ENCODE measurements at places on chromosomes 5 and 9. TPM values are rescaled to one million over a fixed set of nuclear protein-coding genes. Genes with fewer than 3 reads are reported as not detected.

The PITX1 gene
- polyA plus RNA-seq: not detected

The ESM1 gene
- 6.1 TPM for polyA plus RNA-seq

The LCN2 gene
- 8.2 TPM for polyA plus RNA-seq

The CENPH gene
- polyA plus RNA-seq: 1.5 TPM

The ADAMTS13 gene
- polyA plus RNA-seq: 3.6 TPM

The SLC1A3 gene
- 1.1 TPM for polyA plus RNA-seq

The FCN2 gene
- polyA plus RNA-seq: 2.8 TPM

The RAB14 gene
- polyA plus RNA-seq: 48.0 TPM

The RHOBTB3 gene
- polyA plus RNA-seq: 22.5 TPM

The MEIKIN gene
- not detected for polyA plus RNA-seq

The SLC27A4 gene
- 58.7 TPM for polyA plus RNA-seq

The GADD45G gene
- 48.4 TPM for polyA plus RNA-seq

The SLC6A7 gene
- not detected for polyA plus RNA-seq

The ECSCR gene
- polyA plus RNA-seq: 31.9 TPM

The RICTOR gene
- polyA plus RNA-seq: 3.4 TPM

The RAD17 gene
- polyA plus RNA-seq: 19.7 TPM

The LCN15 gene
- not detected for polyA plus RNA-seq

The C9 gene
- polyA plus RNA-seq: 1.5 TPM

The NTNG2 gene
- 0.54 TPM for polyA plus RNA-seq

The GABRA6 gene
- polyA plus RNA-seq: not detected

The PRUNE2 gene
- 12.6 TPM for polyA plus RNA-seq

The CYSRT1 gene
- 1.3 TPM for polyA plus RNA-seq

The OTP gene
- not detected for polyA plus RNA-seq

The RLN2 gene
- polyA plus RNA-seq: 3.5 TPM

The DBH gene
- 0.39 TPM for polyA plus RNA-seq

The PRSS3 gene
- 2.8 TPM for polyA plus RNA-seq

The TAF11L10 gene
- polyA plus RNA-seq: not detected

The TPPP gene
- polyA plus RNA-seq: 5.8 TPM

The PTGER4 gene
- 8.5 TPM for polyA plus RNA-seq

The ANKRD18B gene
- not detected for polyA plus RNA-seq

The FOXD4 gene
- 0.43 TPM for polyA plus RNA-seq

The GMCL2 gene
- not detected for polyA plus RNA-seq

The ADRB2 gene
- polyA plus RNA-seq: 0.92 TPM

The MOB3B gene
- polyA plus RNA-seq: 5.9 TPM
